ENCODE measurements at places on chromosomes 5 and 9.
A peak's percentile ranks its signal among the peaks of the same experiment; 100 is the strongest.

GRCh38 chr9:135614821-135615665 is 24.3 kb downstream of the GLT6D1 start:
- H3K4me1 ChIP-seq = no peaks in the 10 kb centered on the region
- H3K36me3 ChIP-seq = no peaks in the 10 kb centered on the region
- no peaks in the 10 kb centered on the region for H3K27me3 ChIP-seq
- H3K4me3 ChIP-seq = no peak overlapping the region
- H3K27ac ChIP-seq = no peak overlapping the region

GRCh38 chr5:111829701-111830100 is 72.7 kb upstream of the NREP start:
- no peak overlapping the region for H3K27ac ChIP-seq
- no peaks in the 10 kb centered on the region for H3K27me3 ChIP-seq
- no peaks in the 10 kb centered on the region for H3K36me3 ChIP-seq
- no peak for DNase-seq

DNA sequence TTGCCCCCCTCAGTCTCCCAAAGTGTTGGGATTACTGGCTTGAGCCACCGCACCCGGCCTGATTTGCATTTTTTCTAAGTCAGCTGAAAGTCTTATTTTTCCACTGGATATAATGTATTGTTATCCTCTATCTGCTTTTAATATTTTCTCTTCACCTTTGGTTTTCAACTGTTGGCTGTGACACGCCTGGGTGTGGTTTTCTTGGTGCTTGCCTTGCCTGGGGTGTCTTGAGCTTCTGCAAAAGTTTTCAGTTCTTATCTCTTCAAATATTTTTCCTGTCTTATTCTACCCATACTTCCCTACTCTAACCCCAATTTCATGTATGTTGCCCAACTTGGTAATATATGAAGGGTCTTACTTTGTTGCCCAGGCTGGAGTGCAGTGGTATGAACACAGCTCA is 4.3 kb upstream of the MXD3 start:
- H3K4me3 ChIP-seq = no peak overlapping the region
- H3K27me3 ChIP-seq = no peaks in the 10 kb centered on the region
- DNase-seq = no peak
- peaks cover under 1% of the 10 kb centered on the region for H3K4me1 ChIP-seq

DNA sequence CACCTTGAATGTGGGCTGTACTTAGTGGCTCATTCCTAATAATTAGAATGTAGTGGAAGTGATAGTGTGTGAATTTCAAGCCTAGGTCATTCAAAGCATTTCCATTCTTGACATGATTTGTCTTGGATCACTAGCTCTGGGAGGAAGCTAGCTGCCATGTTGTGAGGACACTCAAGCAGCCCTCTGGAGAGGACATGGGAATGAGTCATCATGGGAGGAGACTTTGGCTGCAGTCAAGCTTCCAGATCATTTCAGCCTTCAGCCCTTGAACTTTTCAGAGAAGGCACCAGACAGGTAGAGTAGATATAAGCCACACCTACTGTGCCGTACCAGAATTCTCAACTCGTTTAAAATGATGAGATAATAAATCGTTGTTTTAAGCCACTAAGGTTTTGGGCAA is 506.9 kb downstream of the ZNF608 start:
- H3K4me3 ChIP-seq = no peak overlapping the region
- no peaks in the 10 kb centered on the region for H3K36me3 ChIP-seq
- no peak overlapping the region for H3K27ac ChIP-seq
- DNase-seq = no peak

GRCh38 chr5:36374266-36374862 is 72.7 kb upstream of the RANBP3L start:
- DNase-seq = no peak
- H3K4me1 ChIP-seq = no peaks in the 10 kb centered on the region
- no peak overlapping the region for H3K4me3 ChIP-seq
- no peaks in the 10 kb centered on the region for H3K27me3 ChIP-seq

DNA sequence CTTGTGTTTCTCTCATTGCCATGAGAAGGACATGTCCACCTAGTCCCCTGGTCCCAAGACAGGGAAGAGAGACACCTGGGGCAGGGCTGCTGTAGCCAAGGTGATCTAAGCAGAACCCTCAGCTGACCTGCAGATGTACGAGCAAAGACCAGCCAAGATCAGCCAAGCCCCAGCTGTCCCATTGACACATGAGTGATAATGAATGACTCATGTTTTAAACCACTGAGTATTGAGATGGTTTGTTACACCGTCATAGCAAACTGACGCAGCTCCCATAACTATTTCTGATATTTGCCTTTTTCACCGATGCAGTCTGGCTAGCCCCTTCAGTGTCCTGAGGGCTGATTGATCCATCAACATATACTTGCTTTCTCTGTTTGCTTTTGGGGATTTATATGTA is 6.7 kb downstream of the OR1K1 start:
- no peaks in the 10 kb centered on the region for H3K36me3 ChIP-seq
- no peaks in the 10 kb centered on the region for H3K4me1 ChIP-seq
- H3K4me3 ChIP-seq = no peak overlapping the region

GRCh38 chr5:30650311-30650710 is 543.2 kb upstream of the CDH6 start:
- no peaks in the 10 kb centered on the region for H3K27me3 ChIP-seq
- no peak for DNase-seq
- no peak overlapping the region for H3K4me3 ChIP-seq
- H3K4me1 ChIP-seq = no peaks in the 10 kb centered on the region
- H3K36me3 ChIP-seq = no peaks in the 10 kb centered on the region

- H3K4me3 ChIP-seq = no peak overlapping the region
- no peak for DNase-seq
- H3K27me3 ChIP-seq = no peaks in the 10 kb centered on the region
These were observed 434.9 kb downstream of the ICE1 start for GRCh38 chr5:5857396-5857795.

- H3K4me1 ChIP-seq = peaks cover 68% of the 10 kb centered on the region
- no peak for DNase-seq
- peak overlapping the region; percentile 71 for H3K27ac ChIP-seq
- H3K27me3 ChIP-seq = no peaks in the 10 kb centered on the region
These were observed 143.2 kb upstream of the PCA3 start for GRCh38 chr9:76620996-76621395.

DNA sequence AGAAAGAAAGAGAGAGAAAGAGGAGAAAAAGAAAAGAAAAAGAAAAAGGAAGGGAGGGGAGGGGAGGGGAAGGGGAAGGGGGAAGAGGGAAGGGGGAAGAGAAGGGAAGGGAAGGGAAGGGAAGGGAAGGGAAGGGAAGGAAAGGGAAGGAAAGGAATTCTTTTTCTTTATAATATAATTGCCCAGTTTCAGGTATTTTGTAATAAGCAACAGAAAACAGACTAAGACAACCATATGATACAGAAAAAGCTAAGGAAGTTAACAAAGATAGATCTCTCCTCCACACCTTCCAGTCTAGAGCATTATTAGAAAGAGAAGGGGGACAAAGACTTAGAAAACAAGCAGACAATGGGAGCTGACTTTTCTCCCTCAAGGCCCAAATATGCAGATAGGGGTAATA is 31.0 kb downstream of the MEIKIN start:
- H3K27me3 ChIP-seq = no peaks in the 10 kb centered on the region
- H3K27ac ChIP-seq = no peak overlapping the region
- no peaks in the 10 kb centered on the region for H3K36me3 ChIP-seq

DNA sequence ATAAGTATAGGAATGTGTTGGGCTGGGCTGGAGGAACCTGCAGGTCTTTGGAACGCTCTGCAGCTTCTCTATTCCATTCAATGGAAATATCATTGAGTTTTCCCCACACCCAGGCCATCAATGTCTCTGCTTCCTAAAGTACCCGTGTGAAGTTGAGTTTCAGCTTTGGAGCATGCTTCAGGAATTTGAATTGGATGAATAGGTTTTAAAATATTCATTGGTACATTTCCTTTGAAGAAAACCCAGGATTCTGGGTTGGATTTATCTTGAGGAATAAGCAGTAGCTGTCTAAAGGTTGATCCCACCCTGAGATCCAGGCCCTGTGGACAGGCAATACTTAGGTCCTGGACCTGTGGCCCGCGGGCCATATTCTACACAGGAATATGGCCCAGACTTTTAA is 37.3 kb downstream of the INSYN2B start:
- no peak overlapping the region for H3K27ac ChIP-seq
- H3K27me3 ChIP-seq = no peaks in the 10 kb centered on the region
- no peak overlapping the region for H3K4me3 ChIP-seq

GRCh38 chr9:91360551-91361290 is 997 bp downstream of the AUH start:
- DNase-seq = peak; percentile 34
- H3K4me1 ChIP-seq = peaks cover 7% of the 10 kb centered on the region
- H3K4me3 ChIP-seq = peak overlapping the region; percentile 85
- H3K36me3 ChIP-seq = peaks cover 4% of the 10 kb centered on the region

DNA sequence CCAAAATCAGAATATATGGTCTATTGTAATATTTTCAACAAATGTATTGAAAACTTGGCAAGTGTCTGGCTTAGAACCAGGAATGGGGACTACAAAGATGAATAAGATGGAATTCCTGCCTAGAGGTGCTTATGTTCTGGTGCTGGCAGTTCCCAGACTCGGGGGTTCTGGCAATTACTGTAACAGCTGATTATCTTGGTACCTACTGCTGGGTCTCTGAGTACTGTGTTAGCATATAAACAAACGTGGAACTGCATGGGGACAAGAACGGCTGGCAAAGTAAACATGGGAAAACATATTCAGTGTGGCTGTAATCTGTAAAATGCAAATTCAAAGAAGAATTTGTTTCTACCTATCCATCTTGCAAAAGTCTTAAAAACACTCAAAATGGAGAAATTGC is 89.9 kb downstream of the SLC24A2 start:
- no peak overlapping the region for H3K27ac ChIP-seq
- no peak for DNase-seq
- no peaks in the 10 kb centered on the region for H3K27me3 ChIP-seq
- H3K4me1 ChIP-seq = no peaks in the 10 kb centered on the region
- H3K4me3 ChIP-seq = no peak overlapping the region

GRCh38 chr5:1065891-1066650 is 45.8 kb downstream of the SLC12A7 start:
- H3K4me1 ChIP-seq = no peaks in the 10 kb centered on the region
- no peak for DNase-seq
- H3K4me3 ChIP-seq = no peak overlapping the region

DNA sequence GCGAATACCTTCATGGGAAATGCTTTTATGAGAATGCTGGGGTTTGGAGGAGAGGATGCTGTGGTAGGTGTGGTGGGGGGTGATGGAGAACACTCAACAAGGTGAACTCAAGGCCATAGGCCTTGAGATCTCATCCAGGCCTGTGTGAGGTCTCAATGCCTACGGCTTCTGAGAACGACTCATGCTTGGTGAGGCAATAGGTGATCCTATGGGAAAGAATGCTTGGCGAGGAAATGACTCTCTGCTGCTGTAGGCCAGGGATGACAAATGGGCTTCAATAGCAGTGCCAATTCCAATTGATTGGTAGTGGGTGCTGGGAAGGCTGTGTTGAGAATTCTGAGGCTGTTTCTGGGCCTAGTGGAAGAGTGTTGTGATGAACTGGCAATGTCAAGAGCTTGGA is 280.2 kb upstream of the CLINT1 start:
- no peak overlapping the region for H3K4me3 ChIP-seq
- no peak overlapping the region for H3K27ac ChIP-seq
- no peaks in the 10 kb centered on the region for H3K36me3 ChIP-seq
- DNase-seq = no peak

- no peak overlapping the region for H3K27ac ChIP-seq
- H3K27me3 ChIP-seq = no peaks in the 10 kb centered on the region
- DNase-seq = no peak
- H3K36me3 ChIP-seq = no peaks in the 10 kb centered on the region
These were observed 27.9 kb upstream of the SLC6A3 start for GRCh38 chr5:1472964-1473628.

GRCh38 chr9:22921742-22922141 is 475.1 kb downstream of the DMRTA1 start:
- H3K27me3 ChIP-seq = no peaks in the 10 kb centered on the region
- H3K4me3 ChIP-seq = no peak overlapping the region
- no peak for DNase-seq
- H3K36me3 ChIP-seq = no peaks in the 10 kb centered on the region
- H3K27ac ChIP-seq = no peak overlapping the region

DNA sequence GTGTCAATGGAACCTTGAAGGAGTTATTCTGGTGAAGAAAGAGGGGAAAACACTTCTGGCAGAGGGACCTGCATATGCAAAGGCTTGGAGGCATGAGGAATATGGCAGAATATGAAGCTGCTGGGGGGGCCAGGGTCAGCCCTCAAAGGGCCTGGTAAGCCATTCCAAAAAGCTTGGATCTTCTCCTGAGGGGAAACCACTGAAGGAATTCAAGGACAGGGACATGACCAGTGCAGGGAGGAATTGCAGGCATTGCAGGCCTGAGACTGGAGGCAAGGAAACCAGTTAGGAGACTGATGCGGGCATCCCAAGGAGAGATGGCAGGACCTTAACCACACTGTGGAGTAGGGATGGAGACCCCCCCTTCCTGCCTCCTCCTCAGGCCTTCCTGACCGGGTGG is 21.4 kb downstream of the ENHO start:
- H3K27me3 ChIP-seq = peaks cover 27% of the 10 kb centered on the region
- H3K36me3 ChIP-seq = no peaks in the 10 kb centered on the region
- no peaks in the 10 kb centered on the region for H3K4me1 ChIP-seq
- no peak overlapping the region for H3K27ac ChIP-seq
- no peak overlapping the region for H3K4me3 ChIP-seq
- no peak for DNase-seq

GRCh38 chr5:133049726-133050048 is 2.1 kb upstream of the HSPA4 start:
- no peak overlapping the region for H3K27ac ChIP-seq
- peaks cover 7% of the 10 kb centered on the region for H3K4me1 ChIP-seq
- peak; percentile 58 for DNase-seq
- peaks cover 8% of the 10 kb centered on the region for H3K36me3 ChIP-seq

DNA sequence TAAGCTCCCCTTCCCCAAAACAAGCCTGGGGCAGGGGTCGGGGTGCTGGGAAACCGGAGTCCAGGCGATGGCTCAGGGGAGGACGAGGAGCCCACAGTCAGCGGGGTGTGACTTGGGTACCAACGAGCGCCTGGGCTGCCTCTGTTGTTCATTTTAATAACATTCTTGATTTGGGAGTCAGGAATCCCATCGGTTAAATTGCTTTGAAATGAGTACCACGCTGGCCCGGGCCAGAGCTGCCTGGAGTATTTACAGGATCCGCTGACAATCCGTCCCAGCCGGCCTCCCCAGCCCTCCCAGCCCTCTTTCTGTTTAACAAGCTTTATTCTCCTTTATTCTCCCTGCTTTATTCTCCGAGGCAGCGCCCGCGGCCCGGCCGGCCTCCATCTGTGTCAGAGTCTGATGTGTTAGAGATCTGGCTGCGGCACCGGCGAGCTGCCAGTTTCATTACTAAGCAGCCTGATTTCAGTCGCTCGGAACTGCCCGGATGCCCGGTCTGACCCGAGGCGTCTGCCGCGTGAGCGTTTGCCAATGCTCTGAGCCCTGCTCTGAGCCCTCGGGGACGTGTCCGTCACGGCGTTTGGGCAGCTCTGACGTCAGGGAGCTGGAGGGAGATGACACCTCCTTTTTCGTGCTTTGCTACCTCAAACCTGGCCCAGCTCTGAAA is 16.5 kb upstream of the QRFP start:
- no peak overlapping the region for H3K27ac ChIP-seq
- no peaks in the 10 kb centered on the region for H3K36me3 ChIP-seq
- H3K4me1 ChIP-seq = no peaks in the 10 kb centered on the region
